Mesothelial cell of epicardium (in vitro differentiated cells): ENCODE measurements at places on chromosomes 7 and 10.

GRCh38 chr10:117543225-117544003 lies 868 bp downstream of the EMX2 start:
- peak; percentile 68 for DNase-seq

DNA sequence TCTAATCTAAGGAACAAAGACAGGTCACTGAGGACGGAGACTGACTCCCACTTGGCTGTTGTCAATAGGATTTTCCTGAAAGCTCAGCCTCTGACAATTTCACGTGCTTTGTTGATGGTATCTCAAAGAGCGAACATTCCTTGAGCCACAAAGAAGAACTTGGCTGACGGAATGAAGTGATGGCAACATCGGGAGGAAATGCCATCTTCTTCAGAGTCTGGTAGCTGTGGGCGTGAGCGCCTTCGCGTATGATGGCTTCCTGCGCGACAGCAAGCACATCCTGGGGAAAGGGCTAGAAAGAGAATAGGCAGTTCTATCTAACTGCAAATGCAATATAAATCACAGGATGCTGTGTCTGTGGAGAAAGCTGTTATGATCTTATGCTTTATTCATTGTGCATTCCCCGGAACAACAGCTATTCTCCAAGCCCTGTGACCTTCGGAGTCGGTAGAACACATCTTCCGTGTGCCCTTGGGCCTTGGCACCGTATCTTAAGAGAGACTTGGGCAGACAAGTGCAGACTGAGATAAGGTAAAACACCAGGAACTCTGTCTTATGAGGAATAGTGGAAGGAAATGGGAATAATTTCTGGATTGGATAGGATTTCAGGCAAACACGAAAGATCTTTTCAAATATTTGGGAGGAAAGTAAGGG lies 19.6 kb upstream of the GTPBP4 start:
- DNase-seq = no peak

GRCh38 chr7:44383566-44383965 lies 58.2 kb upstream of the CAMK2B start:
- no peak for DNase-seq

GRCh38 chr7:15084368-15084767 lies 181.8 kb upstream of the DGKB start:
- DNase-seq = no peak

DNA sequence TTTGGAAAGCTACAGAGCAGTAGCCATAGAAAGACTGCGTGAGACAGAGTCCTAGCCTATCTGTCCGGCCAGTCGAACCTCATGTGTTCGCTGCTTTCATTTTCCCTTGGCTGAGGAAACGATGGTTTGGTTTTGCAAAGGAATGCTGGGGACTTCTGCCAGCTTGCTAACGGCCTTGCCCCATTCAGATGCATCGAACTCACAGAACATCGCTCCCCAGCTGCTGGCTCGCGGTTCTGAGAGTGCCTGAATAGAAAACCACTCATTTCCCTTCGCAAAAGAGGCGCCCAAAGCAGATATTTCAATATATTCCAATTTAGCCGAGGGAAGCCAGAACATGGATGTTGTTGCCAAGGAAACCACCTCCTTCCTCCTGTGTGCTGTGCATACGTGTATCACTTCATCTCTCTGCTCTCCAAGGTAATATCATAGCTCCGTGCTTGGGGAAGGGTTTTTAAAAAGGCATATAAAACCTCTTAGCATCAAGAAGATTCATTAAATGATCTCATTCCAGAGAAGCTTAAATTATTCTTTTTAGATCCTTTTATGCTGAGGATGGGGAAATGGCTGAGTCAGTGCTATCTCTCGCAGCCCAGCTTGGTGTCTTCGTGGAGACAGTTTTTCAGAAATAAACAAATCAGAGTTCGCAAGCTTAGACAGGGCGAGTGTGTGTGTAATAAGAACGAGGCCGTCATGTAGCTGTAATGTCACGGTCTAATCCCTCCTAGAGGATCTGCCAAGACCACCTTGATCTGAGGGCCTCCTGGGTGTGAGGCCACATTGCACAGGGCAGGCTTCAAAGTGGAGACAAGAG lies 215.2 kb downstream of the RPS24 start:
- no peak for DNase-seq

DNA sequence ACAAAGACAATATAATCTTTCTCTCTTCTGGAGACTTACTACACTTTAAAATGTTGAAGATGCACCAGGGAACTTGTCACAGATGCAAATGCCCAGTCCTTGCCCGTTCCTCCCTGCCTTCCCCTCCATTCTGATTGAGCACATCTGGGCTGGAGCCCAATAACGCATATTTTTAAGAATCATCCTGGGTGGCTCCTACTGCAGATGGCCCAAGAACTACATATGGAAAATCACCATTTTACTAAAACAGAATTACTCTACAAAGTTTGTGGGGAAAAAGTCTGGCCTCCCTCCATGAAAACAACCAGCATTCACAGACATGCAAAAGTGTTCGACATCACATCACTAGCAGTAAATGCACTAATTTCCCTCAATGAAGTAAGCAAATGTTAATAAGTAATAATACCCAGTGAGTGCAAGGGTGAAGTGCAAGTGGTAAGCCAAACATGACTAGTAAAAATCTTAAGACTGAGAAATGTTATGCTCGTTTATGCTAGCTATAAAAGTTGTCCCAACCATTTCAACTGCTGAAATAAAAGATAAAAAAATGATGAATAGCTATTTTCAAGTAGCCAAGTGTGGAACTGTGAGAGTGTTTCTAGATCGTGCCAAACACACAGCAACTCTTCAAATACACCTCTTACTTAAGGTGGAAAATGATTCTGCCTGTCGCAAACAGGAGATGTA lies 43.5 kb downstream of the TSPAN12 start:
- DNase-seq = no peak

- no peak for DNase-seq
Measured at GRCh38 chr7:77985232-77985973, 186.8 kb downstream of the PHTF2 start.

DNA sequence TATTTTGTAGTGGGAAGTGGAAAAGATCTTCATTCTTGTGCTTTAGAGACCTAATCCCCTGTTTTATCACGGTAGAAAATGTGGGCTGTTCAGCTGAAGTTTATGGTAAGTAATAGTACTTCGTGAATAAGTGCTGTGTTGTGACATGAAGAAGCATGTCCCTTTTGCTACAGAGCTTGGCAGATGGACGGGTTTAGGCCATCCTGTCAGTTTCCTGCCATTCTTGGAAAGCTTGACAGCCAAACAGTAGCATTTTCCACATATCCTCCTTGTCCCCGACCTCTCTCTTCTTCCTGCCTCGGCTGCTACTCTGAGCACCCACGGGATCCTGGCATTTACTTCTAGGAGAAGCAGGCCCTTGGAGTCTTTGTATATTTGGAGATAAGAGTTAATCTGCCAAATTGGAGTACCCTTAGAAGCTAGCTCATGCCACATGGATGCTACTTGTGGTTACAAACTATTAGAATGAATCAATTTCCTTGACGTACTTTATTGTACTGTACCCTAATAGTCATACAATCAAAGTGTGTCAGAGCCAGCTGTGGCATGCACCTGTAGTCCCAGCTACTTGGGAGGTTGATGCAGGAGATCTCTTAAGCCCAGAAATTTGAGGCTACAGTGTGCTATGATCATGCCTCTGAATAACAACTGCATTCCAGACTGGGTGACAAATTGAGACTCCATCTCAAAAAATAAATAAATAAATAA lies 39.2 kb downstream of the PNLIPRP3 start:
- DNase-seq = no peak

DNA sequence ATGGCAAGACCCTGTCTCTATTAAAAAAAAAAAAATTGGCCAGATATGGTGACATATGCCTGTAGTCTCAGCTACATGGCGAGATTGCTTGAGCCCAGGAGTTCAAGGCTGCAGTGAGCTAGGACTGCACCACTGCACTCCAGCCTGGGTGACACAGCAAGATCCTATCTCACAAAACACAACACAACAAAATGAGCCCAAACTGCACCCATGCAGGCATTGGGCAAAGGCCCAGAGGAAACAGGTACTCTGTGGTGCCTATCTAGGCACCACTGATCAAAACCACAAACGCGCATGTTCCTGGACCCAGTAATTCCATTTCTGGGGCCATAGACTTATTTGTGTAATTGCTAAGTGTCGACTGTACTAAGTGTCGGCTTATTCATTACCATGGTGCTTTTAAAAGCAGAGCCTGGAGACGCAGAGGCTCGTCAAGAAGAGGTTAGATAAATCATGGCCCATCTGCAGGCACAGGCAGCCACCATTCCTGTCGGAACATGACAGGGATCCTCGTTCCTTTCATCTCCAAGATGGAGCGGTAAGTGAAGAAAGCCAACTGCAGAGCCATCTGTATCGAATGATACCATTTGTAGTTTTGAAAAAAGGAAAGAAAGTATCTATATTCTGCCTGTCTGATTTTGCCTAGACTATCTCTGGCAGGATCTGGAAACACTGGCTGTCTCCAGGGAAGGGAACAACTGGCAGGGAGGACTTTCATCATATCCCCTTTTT lies 160.4 kb upstream of the RHEB start:
- DNase-seq = no peak

DNA sequence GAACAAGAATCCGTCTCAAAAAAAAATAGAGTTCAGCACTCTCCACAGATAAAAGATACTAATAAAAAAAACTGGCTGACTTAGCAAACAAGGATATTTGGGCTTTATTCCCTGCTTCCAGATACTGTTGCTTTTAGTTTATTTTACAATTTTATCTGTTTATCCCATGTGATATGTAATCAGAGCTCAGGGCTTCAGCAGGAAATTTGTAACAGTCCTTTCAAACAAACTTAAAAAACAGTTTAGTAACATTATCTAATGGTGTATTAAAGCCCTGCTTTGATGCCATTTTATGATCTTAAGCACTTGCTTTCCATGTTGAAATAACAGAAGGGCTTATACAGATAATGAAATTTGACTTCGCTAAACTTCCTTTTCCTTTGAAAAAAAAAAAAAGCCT lies 28.1 kb downstream of the DCLRE1A start:
- DNase-seq = no peak

DNA sequence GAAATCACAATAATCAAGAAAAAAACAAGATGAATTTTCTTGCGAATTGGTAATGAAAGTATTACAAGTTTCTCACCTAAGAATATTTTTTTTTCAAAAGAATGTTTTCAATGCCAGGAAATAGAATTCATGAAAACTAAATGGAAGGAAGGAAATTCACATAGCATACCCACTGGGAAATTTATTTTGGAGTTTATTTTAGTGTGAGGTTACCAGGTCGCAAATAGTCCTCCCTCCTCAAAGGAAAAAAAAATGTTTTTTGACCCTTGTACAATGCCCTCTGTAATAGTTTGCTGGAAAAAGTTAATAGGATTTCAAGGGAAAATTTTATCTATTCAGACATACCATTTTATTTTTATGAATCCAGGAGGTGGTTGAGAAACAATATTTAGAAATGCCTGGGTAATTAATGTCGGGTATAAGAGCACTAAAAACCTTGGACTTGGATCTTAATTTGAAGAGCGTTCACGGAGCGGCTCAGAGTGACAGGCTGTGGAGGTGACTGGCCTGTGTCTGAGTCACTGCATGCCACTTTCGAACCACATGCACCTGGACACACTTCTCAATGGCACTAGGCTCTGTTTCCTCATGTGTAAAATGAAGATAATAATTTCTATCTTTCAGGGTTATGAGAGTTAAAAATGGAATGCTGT lies 28.2 kb downstream of the CUBN start:
- DNase-seq = no peak

GRCh38 chr7:46580766-46581165 lies 659.7 kb upstream of the IGFBP3 start:
- DNase-seq = no peak

GRCh38 chr10:49347827-49348226 lies 48.1 kb downstream of the DRGX start:
- no peak for DNase-seq

- peak; percentile 52 for DNase-seq
Measured at GRCh38 chr7:1666823-1667565, 3.1 kb upstream of the ELFN1 start.

DNA sequence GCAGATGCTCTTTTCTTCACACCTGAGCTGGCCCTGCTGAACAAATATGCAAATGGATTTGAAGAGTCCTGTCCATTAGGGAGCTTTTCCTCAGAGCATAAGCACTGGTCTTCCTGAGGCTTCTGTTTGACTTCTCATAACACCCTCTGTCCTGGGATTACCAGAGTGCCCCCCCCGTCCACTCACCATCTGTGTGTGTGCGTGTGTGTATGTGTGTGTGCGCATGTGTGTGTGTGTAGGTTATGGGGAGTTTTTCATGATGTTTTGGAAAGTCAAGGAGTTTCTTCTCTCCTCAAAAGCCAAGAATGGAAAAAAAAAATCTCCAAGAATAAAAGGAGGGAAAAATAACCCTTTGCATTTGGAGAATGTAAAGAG lies 57.7 kb upstream of the COMTD1 start:
- no peak for DNase-seq

DNA sequence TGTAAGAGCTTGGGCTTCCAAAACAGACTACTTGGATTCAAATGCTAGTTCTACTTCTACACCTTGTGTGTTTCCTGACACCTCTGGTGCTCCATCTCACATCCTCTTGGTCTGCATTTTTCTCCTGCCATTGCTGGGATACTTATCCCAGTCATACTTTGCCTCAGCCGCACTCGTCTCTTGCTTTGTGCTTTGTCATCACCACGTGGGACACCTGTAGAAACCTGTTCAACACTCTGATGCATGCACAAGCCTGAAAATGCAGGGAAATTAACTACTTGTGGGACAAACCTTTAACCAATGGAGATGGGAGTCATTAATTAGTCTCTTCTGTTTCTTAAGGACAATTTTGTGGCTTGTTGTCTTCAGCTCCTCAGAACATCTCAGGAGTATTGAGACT lies 94.2 kb upstream of the PHYHIPL start:
- DNase-seq = no peak

GRCh38 chr10:127276794-127277462 lies 80.5 kb upstream of the INSYN2A start:
- no peak for DNase-seq

- DNase-seq = no peak
Measured at GRCh38 chr7:149713731-149714068, 59.7 kb downstream of the ZNF467 start.

DNA sequence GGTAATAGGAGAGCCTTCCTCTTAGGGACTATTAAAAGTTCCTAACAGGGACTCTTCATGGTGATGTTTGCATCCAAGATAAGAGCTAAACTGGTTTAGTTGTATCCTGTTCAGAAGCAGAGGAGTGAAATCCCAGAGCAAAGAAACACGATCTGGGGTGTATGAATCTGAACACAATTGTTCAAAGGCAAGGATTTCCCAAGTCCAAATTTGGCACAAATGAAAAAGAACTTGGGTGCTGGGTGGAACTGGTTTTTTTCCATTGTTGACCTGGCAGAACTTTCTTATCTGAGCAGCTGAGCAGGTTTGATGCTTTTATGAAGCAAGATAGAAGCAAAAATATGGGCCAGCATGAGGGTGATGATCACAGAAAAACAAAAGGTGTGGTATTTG lies 6.0 kb downstream of the AGFG2 start:
- no peak for DNase-seq

DNA sequence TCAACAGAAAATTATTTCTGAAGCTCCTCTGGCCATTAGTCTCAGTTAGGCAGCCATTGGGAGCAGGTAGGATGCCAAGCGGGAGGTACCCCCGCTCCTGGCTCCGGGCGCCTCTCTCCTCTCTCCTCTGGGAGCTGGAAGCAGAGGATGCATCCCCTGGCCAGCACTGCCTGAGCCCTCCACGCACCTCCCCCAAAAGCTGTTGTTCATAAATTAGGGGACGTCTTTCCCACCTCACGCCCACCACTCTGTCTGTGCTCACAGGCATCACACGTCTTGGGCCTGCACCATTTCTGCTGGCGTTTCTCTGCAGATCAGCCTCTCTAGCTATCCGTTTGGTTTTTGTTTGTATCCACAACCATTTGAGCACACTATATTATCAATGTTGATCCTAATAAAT lies 609.0 kb upstream of the FOXK1 start:
- no peak for DNase-seq
